GM19239 (cell line): ENCODE measurements at places on chromosomes 13 and 19.

GRCh38 chr13:46720189-46720588 lies 76.8 kb downstream of the ESD start:
- no peak for DNase-seq

GRCh38 chr13:22357132-22357531 lies 686.3 kb downstream of the FGF9 start:
- DNase-seq, result no peak

DNA sequence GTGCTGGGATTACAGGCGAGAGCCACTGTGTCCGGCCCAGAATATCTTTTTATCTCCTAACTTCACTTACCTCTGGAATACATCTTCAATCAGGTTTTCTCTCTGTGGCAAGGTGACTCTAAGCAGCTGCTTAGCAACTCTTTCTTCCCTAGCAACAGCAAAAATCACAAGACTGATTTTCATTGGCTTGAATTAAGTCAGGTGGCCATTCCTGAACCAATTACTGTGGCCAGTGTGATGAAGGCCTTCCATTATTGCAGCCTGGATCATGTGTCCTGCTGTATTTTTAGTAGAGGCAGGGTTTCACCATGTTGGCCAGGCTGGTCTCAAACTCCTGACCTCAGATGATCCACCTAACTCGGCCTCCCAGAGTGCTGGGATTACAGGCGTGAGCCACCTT lies 9.0 kb upstream of the LTBP4 start:
- no peak for DNase-seq

GRCh38 chr13:94454906-94455305 lies 24.6 kb downstream of the DCT start:
- no peak for DNase-seq

DNA sequence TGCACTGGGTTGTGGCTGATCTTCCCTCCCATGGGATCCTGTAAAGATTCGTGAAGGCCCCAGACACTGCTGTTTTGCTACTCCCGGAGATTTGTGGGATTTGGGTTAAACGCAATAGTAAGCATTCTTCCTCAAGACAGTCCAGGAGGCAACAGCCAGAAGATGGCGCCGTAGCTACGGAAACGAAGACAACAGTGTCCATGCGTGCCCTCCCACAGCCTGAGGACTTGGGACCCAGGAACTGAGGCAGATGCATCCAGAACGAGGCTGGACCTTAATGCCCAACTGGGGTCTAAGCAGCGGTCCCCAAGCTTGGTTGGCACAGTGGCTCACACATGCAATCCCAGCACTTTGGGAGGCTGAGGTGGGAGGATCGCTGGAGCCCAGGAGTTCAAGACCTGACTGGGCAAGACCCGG lies 57.6 kb upstream of the ZNF507 start:
- no peak for DNase-seq

- DNase-seq, result no peak
Observed at GRCh38 chr19:17889609-17890214, 18.0 kb downstream of the SLC5A5 start.
